ENCODE measurements at places on chromosomes 13 and 19. TPM values are rescaled to one million over a fixed set of nuclear protein-coding genes. Genes with fewer than 3 reads are reported as not detected.

DNA sequence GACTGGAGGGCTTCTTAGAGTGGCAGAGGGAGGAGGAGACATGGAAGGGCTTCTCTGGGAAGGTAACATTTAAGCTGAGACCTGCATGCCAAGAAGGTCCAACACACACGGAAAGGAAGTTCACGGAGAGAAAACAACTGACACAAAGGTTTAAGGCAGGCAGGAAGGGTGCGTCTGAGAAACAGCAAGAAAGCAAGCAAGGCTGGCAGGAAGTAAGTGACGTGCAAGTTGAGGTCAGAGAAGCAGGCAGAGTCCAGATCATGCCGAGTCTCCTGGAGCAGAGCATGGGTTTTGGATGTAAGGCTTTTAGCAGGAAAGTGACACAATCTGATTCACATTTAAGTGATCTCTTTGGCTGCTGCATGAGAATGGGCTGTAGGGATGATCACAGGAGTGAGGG, 60.5 kb downstream of the ATP7B start:
- no peak overlapping the region for H3K4me3 ChIP-seq
- no peaks in the 10 kb centered on the region for H3K27me3 ChIP-seq
- no peaks in the 10 kb centered on the region for H3K4me1 ChIP-seq
- no peak overlapping the region for H3K27ac ChIP-seq
- H3K36me3 ChIP-seq, result no peaks in the 10 kb centered on the region

DNA sequence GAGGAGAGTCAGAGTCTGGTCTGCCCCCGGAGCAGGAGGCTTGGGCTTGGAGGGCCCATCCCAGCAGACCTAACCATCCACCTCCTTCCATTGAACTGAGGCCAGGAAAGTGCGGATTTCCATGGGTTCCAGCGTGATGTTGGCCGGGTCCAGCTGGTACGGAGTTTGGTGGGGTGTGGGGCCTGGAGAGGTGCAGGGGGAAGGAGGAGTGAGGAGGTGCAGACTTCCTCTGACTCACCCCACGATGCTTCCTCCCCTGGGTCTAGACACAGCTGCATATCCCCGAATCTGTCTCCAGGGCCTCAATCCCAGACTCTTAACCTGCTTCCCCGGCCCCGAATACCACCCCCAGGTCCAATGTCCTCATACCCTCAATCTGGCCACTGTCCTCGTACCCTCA, 20.0 kb downstream of the MAN2B1 start:
- H3K4me1 ChIP-seq, result peaks cover 7% of the 10 kb centered on the region
- no peak overlapping the region for H3K4me3 ChIP-seq
- DNase-seq, result no peak
- no peak overlapping the region for H3K27ac ChIP-seq

DNA sequence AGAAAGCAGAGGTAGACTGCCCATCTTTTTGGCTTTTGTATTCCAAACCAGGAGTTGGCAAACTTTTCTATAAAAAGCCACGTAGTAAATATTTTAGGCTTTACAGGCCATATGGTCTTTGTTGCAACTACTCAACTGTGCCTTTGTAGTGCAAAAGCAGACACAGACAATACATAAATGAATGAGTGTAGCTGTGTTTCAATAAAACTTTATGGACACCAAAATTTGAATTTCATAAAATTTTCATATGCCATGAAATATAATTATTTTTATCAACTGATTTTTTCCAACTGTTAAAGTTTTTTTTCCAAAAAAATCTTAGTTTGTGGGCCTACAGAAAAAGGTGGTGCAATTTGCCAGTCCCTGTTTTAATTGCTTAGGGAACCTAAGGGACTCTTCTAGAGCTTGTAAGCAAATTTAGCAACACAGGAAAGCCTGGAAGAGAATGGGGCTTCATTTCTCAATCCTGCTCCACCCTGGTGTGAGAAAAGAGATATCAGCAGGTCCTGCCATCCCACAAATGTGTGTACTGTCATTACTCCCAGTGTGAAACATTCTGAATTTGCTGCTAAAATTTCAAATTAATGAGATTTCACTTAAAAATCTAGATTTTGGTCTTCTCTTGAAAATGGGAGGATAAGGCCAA, 194.2 kb downstream of the RGCC start:
- no peak for DNase-seq
- no peak overlapping the region for H3K4me3 ChIP-seq
- H3K27me3 ChIP-seq, result no peaks in the 10 kb centered on the region
- peaks cover 10% of the 10 kb centered on the region for H3K4me1 ChIP-seq
- no peaks in the 10 kb centered on the region for H3K36me3 ChIP-seq

- no peak overlapping the region for H3K27ac ChIP-seq
- peaks cover 27% of the 10 kb centered on the region for H3K4me1 ChIP-seq
- H3K4me3 ChIP-seq, result peak overlapping the region; percentile 76
- H3K27me3 ChIP-seq, result no peaks in the 10 kb centered on the region
- H3K36me3 ChIP-seq, result no peaks in the 10 kb centered on the region
- no peak for DNase-seq
Measured at GRCh38 chr19:5293612-5294378, 46.8 kb downstream of the PTPRS start.

ICAM4 gene
- total RNA-seq, result 0.20 TPM

DNA sequence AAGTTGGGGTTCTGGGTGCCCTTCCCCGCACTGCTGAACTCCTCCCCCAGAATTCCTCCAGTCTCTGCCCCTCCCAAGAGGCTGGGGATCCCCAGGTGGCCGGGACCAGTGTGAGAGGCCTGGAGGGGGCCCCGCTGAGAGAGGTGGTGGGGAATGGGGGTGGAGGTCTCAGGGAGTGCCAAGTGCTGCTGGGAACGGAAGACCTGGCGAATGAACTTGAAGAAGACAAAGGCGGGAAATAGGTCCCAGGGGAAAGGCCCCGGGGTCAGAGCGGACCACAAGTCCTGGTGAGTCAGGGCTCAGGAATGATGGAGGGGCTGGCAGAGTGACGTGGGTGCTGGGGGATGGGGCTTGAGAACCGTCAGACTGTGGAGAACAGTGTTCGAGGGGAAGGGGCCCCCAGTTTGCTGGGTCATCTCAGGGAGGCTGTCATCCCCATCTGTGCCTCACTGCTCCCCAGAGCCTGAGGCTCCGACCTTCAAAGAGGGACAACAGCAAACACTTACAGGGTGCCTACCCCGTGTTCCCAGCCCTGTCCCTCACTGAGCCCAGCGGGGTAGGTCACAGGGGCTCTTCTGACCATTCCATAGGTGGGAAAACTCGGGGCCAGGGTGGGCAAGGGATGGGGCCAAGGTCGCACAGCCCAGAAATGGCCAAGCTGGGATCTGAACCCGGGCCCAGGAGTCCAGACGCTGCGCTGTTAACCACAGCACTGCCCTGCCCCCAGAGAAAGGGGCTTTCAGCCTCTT, 16.0 kb upstream of the SEMA6B start:
- no peaks in the 10 kb centered on the region for H3K4me1 ChIP-seq
- H3K27me3 ChIP-seq, result no peaks in the 10 kb centered on the region
- no peaks in the 10 kb centered on the region for H3K36me3 ChIP-seq
- DNase-seq, result no peak

- H3K4me3 ChIP-seq, result no peak overlapping the region
- H3K4me1 ChIP-seq, result no peaks in the 10 kb centered on the region
- H3K27me3 ChIP-seq, result no peaks in the 10 kb centered on the region
- no peak for DNase-seq
- H3K27ac ChIP-seq, result no peak overlapping the region
Measured at GRCh38 chr19:867301-867793, 7.9 kb downstream of the CFD start.

KIR3DL2 gene
- not detected for total RNA-seq

GRCh38 chr13:67292886-67293285, 62.8 kb upstream of the PCDH9 start:
- H3K4me1 ChIP-seq, result no peaks in the 10 kb centered on the region
- no peak overlapping the region for H3K4me3 ChIP-seq
- no peak overlapping the region for H3K27ac ChIP-seq

DNA sequence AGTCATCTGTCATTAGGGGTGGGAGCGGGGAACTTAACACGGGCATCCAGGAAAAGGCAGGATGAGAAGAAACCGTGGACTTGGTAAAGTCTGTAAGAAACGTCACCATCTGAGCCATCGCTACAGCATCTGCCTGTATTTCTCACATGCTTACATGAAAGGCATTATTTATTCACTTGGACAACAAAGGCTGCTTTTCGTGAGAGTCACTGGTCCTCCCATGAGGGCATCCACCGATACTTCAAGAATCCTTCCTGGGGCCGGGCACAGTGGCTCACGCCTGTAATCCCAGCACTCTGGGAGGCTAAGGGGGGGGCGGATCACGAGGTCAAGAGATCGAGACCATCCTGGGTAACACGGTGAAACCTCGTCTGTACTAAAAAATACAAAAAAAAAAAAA, 16.1 kb downstream of the ZNF446 start:
- no peaks in the 10 kb centered on the region for H3K27me3 ChIP-seq
- no peaks in the 10 kb centered on the region for H3K36me3 ChIP-seq
- no peak overlapping the region for H3K4me3 ChIP-seq
- no peak overlapping the region for H3K27ac ChIP-seq
- no peaks in the 10 kb centered on the region for H3K4me1 ChIP-seq

DNA sequence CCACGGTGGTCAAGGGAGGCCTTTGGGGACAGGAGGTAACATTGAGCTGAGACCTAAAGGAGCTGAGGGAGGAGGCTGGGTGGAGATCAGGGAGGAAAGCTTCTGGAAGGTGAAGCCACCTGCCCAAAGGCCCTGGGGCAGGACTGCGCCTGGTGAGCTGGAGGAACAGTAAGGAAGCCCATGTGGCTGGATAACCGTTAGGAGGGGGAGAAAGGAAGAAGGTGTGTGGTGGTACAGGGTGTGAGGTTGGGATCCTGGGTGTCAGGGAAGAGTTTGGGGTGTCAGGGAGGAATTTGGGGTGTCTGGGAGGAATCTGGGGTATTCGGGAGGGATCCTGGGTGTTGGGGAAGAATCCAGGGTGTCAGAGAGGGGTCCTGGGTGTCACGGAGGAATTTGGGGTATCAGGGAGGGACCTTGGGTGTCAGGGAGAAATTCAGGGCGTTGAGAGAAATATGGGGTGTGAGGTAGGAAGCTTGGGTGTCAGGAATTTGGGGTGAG, 695 bp downstream of the TICAM1 start:
- H3K27ac ChIP-seq, result peak overlapping the region; percentile 96
- H3K4me1 ChIP-seq, result peaks cover 30% of the 10 kb centered on the region
- no peaks in the 10 kb centered on the region for H3K36me3 ChIP-seq
- peak overlapping the region; percentile 62 for H3K4me3 ChIP-seq

- peak; percentile 65 for DNase-seq
- no peaks in the 10 kb centered on the region for H3K4me1 ChIP-seq
- H3K36me3 ChIP-seq, result no peaks in the 10 kb centered on the region
- no peak overlapping the region for H3K27ac ChIP-seq
- no peak overlapping the region for H3K4me3 ChIP-seq
Measured at GRCh38 chr19:50512112-50512998, 1.4 kb downstream of the ASPDH start.

PGLYRP2 gene
- not detected for total RNA-seq

- H3K4me1 ChIP-seq, result no peaks in the 10 kb centered on the region
- H3K4me3 ChIP-seq, result no peak overlapping the region
- no peaks in the 10 kb centered on the region for H3K27me3 ChIP-seq
- no peak for DNase-seq
- no peak overlapping the region for H3K27ac ChIP-seq
- no peaks in the 10 kb centered on the region for H3K36me3 ChIP-seq
Measured at GRCh38 chr19:4409123-4409933, 6.9 kb downstream of the CHAF1A start.

- no peaks in the 10 kb centered on the region for H3K36me3 ChIP-seq
- H3K4me1 ChIP-seq, result no peaks in the 10 kb centered on the region
- no peak for DNase-seq
- no peak overlapping the region for H3K4me3 ChIP-seq
- H3K27ac ChIP-seq, result no peak overlapping the region
Measured at GRCh38 chr19:40139533-40140287, 49.0 kb upstream of the ZNF780A start.

DNA sequence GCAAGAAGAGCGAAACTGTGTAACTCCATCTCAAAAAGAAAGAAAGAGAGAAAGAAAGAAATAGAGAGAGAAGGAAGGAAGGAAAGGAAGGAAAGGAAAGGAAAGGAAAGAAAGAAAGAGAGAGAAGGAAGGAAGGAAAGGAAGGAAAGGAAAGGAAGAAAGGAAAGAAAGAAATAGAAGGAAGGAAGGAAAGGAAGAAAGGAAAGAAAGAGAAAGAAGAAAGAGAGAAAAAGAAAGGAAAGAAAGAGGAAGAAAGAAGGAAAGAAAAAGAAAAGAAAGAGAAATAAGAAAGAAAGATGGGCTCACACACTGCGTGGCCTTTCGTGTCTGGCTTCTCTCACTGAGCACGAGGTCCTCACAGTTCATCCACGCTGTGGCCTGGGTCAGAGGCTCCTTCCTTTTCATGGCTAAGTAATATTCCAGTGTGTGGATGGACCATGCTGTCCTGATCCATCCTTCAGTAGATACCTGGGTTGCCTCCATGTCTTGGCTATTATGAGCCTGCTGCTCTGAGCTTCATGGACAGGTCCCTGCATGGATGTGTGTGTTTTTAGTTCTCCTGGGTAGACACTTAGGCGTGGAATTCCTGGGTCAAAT, 67.4 kb upstream of the NFIC start:
- H3K27ac ChIP-seq, result no peak overlapping the region
- no peak overlapping the region for H3K4me3 ChIP-seq
- no peaks in the 10 kb centered on the region for H3K4me1 ChIP-seq

GRCh38 chr19:47723581-47723940, 10.3 kb downstream of the EHD2 start:
- H3K27ac ChIP-seq, result no peak overlapping the region
- H3K4me3 ChIP-seq, result no peak overlapping the region
- no peaks in the 10 kb centered on the region for H3K36me3 ChIP-seq
- H3K27me3 ChIP-seq, result no peaks in the 10 kb centered on the region

DNA sequence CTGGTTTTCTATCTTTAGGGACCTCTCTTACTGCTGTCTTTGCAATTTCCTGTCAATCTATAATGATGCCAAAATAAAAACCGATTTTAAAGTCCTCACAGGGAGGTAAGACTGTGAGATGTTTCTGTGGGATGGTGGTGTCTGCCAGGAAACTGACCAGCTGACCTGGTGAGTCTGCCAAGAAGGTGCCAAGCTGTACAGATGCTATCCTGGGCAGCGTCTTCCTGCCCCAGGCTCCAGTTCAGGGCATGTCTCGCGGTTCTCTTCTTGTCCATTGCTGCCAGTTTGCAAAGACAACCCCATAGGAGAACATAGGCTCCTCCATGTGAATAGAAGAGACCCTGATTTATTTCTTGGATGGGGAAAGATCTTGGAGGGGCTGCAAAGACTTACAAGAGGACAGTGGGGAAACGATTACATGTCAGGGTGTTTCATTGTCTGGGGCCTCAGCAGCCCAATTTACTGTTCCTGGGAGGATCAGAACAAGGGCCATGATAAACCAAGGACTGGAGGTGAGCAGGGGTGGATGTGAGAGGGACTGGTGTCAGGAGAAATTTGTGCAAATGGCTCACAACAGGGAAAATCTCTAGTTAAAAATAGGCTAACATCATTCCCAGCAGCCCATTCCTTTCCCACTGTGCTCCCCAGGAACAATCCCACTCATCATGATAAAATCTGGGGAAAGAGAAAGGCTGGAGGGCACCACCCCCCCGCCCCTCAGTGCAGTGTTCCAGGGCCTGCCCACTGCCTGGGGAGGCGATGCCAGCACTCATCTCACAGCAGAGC, 42.7 kb upstream of the VSTM2B start:
- H3K4me3 ChIP-seq, result no peak overlapping the region
- no peaks in the 10 kb centered on the region for H3K4me1 ChIP-seq
- no peak overlapping the region for H3K27ac ChIP-seq
- H3K27me3 ChIP-seq, result no peaks in the 10 kb centered on the region
- no peak for DNase-seq
- H3K36me3 ChIP-seq, result no peaks in the 10 kb centered on the region

C1QTNF9B gene
- total RNA-seq, result not detected
